Tibial nerve (tissue), 4 donors: ENCODE measurements at places on chromosomes 5 and 9. TPM values are rescaled to one million over a fixed set of nuclear protein-coding genes. Genes with fewer than 3 reads are reported as not detected.
A peak's percentile ranks its signal among the peaks of the same experiment; 100 is the strongest.

GRCh38 chr5:91109634-91110033 lies 273.5 kb downstream of the ARRDC3 start:
- H3K4me1 ChIP-seq, result no peaks in the 10 kb centered on the region
- no peaks in the 10 kb centered on the region for H3K36me3 ChIP-seq
- H3K4me3 ChIP-seq, result no peak overlapping the region
- H3K27me3 ChIP-seq, result no peaks in the 10 kb centered on the region
- no peak overlapping the region for H3K27ac ChIP-seq

DNA sequence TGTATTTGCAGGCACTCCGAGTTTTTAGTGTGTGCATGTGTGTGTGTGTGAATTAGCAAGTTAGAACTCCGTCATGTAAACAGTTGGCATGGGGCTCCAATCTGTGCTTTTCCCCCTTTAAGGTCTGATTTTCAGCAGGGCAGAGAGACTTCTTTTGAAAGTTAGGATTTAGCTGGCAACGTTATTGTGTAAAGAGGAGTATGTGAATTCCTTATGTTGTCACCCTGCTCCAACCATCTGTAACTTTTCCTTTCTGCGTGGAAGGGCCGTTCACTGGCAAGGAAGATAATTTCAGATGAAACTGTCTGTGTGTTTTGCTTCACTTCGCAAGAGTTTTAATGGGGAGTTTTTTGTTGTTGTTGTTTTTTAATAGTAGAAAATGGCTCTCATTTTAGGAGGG lies 332 bp downstream of the SGCD start:
- peak overlapping the region; percentile 54 for H3K27ac ChIP-seq
- no peaks in the 10 kb centered on the region for H3K27me3 ChIP-seq
- H3K4me1 ChIP-seq, result peaks cover 9% of the 10 kb centered on the region

The PCA3 gene
- total RNA-seq, result not detected

DNA sequence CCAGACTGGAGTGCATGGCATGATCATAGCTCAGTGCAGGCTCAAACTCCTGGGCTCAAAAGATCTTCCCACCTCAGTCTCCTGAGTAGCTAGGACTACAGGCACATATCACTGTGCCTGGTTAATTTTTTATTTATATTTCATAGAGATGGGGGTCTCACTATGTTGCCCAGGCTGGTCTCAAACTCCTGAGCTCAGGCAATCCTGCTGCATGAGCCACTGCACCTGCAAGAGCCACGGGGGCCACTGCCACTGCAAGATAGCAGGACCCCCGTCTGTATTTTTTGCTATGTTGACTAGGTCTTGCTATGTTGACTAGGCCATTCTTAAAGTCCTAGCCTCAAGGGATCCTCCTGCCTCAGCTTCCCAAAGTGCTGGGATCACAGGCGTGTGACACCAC lies 6.5 kb downstream of the CYSTM1 start:
- no peaks in the 10 kb centered on the region for H3K36me3 ChIP-seq
- no peak for DNase-seq
- no peaks in the 10 kb centered on the region for H3K27me3 ChIP-seq
- no peaks in the 10 kb centered on the region for H3K4me1 ChIP-seq
- H3K27ac ChIP-seq, result peak overlapping the region; percentile 82
- no peak overlapping the region for H3K4me3 ChIP-seq
